Chondrocyte (in vitro differentiated cells): ENCODE measurements at places on chromosomes 11 and 22.
A peak's percentile ranks its signal among the peaks of the same experiment; 100 is the strongest.

- peak; percentile 61 for DNase-seq
Observed at GRCh38 chr22:38826801-38827200, 17.0 kb downstream of the NPTXR start.

DNA sequence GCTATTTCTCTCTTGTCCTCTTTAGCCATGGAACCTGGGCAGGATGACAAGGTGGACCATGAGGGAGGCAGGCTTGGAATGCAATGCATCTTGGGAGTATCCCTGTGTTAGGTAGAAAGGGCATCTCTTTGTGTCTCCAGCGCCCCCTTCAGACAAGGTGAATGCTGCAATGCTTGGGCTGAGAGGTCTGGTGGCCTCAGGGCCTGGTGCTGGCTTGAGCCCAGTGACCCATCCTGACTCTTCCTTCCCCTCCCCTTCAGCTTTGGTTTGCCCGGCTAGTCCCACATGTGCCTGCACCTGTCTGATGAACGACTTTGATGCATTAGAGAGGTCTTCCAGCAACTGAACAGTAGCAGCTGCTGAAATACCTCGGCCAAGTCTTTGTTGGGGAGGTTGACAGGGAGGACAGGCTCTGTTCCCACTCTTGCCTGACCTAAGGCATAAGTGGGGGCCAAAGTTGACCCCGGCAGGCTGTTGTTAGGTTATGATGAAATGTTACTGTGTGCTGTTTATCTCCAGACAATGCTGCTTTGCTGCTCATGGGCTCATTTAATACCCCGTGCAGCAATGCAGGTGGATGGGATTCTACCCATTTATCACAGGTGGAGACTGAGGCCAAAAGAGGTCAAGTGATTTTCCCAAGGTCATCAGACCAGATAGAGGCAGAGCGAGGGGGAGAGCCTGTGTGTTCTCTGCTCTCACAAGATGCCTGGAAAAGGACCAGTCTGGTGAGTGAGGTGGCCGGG is 22.5 kb downstream of the MYO18B start:
- no peak for DNase-seq

DNA sequence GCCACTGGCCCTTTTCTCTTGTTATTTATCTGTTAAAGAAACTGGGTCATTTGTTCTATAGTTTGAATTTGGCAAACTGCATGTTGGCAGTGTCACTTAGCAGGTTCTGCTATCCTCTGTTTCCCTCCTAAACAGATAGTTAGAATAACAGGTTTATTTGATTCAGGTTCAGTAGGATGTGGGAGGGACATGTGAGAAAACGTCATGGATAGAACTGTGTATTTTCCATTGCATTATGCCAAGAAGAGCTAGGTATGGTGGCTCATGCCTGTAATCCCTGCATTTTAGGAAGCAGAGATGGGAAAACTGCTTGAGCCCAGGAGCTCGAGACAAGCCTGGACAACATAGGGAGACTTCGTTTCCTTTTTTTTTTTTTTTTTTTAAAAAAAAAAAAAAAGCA is 24.3 kb downstream of the PATL1 start:
- DNase-seq: no peak

- no peak for DNase-seq
Observed at GRCh38 chr11:128931668-128932067, 11.0 kb downstream of the TP53AIP1 start.

- DNase-seq: no peak
Observed at GRCh38 chr11:123303924-123304323, 108.9 kb upstream of the CLMP start.

GRCh38 chr22:29030618-29031226 is 30.9 kb downstream of the C22orf31 start:
- no peak for DNase-seq

- DNase-seq: no peak
Observed at GRCh38 chr22:36573815-36574363, 44.9 kb upstream of the EIF3D start.

- DNase-seq: no peak
Observed at GRCh38 chr11:7967097-7967496, 1.9 kb upstream of the NLRP10 start.

- no peak for DNase-seq
Observed at GRCh38 chr11:64745521-64746328, 1.8 kb upstream of the RASGRP2 start.

DNA sequence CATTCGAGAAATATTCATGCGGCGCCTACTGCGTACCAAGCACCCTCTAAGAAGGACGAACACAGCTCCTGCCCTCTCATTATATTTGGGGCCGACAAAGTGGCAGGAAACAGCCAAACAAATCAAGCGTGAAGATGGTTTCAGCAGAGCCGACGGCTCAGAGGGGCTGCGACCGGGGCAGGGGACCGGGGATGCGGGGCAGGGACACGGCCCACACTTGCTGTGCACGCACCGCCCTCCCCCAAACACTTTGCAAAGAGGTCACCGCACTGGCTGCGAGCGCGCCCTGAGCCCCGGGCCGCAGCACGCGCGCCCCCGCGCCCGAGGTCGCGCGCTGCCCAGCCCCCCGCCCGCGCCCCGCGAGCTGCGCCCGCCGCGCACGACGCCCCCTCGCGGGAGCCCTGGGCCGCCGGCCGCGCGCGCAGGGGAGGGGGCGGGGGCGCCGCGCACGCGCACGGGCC is 255 bp upstream of the SYNGR1 start:
- DNase-seq: no peak

DNA sequence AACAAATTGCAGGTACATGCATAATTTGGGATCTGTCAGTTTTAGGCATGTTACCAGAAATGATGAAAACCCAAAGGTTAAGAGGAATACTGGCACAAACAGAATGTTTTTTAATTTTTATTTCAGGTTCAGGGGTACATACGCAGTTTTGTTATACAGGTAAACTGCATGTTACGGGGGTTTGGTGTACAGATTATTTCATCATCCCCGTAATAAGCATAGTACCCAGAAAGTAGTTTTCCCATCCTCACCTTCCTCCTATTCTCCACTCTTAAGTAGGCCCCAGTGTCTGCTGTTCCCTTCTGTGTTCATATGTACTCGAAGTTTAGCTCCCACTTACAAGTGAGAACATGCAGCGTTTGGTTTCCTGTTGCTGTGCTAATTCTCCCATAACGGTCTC is 33.0 kb downstream of the PI4KA start:
- DNase-seq: no peak

DNA sequence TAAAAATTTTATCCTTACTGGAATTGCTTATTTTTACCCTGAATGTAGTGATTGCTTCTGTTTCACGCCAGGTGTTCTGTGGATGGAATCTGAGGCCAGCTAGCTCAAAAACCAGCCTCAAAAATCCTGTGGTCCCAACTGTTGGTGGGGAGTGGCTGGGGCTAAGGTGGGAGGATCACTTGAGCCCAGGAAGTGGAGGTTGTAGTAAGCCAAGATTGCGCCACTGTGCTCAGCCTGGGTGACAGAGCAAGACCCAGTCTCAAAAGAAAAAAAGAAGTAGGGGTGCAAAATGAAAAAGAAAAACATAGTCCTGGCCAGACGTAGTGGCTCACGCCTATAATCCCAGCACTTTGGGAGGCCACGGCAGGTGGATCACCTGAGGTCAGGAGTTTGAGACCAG is 27.0 kb upstream of the SLC5A1 start:
- no peak for DNase-seq
